ENCODE measurements at places on chromosomes 1 and 21.

- DNase-seq: no peak
Observed at GRCh38 chr1:44790968-44791801, 3.2 kb upstream of the BEST4 start.

- no peak for DNase-seq
Observed at GRCh38 chr1:165468726-165469249, 23.9 kb upstream of the RXRG start.

GRCh38 chr1:25577134-25577920 lies 33.9 kb downstream of the LDLRAP1 start:
- DNase-seq: no peak

- no peak for DNase-seq
Observed at GRCh38 chr1:25485536-25486411, 55.1 kb downstream of the MACO1 start.

- DNase-seq: no peak
Observed at GRCh38 chr1:169644297-169644696, 14.4 kb upstream of the SELP start.

DNA sequence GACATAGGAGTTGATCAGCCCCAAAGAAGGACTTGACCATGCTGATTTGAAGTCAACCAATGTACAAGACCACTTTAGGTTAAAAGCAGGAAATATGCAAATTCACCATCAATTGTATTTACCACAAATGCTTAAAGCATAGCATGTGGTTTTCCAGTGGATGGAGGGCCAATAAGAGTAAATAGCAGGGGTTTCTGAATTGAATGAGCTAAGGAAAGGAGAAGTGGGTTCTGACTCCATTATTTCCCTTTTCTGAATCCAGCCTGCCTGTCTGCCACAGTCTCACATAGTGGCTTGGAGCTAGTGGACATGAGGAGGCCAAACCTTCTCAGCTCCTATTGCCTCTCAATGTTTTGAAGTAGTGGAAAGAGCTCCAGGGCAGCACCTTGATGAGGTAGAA lies 7.2 kb upstream of the TNFSF18 start:
- DNase-seq: no peak

DNA sequence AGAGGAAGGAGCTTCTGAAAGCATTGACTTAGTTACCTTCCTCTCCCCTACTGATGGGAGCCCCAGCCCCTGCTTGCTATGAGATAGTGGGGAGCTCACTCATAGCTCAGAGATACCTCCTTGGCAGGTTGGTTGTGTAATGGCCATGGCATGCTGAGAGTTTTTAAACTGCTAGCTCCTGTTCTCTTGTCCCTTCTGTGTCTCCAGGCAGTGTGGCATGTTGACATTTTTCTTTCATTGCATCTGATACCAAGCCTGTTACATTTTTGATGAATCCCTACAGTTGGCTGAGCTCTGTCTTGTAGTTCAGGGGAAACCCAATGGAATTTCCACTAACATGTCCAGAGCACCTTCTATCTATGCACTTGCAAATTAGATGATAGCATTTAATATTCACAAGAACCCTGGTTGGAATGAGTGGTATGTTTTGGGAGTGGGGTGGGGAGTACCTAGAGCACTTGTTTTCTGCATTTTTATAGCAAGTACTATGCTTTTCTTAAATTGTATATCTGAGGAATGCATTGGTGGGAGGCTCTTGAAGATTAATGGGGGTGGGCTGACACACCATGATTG lies 39.1 kb upstream of the EFCAB14 start:
- DNase-seq: no peak

DNA sequence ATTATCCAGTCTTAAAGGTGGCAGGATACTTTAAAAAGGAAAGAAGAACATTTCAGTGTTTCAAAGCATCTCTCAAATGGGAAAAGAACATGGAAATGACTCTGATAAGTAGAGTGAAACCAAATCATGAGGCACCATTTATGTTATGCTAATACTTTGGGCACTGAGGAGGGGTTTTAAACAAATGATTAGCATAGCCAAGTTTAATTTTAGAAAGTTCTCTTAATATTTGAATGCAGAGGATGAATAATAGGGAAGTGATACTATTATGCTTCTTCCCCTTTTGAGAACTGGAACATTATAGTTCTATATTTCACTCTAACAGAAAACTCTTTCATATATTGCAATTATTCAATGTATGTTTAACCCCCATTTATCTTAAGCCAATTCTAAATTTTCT lies 1181.9 kb upstream of the PRMT6 start:
- DNase-seq: no peak

- DNase-seq: no peak
Observed at GRCh38 chr1:66444438-66445265, 89.3 kb upstream of the SGIP1 start.

GRCh38 chr1:211318576-211319280 lies 7.9 kb upstream of the TRAF5 start:
- DNase-seq: no peak

DNA sequence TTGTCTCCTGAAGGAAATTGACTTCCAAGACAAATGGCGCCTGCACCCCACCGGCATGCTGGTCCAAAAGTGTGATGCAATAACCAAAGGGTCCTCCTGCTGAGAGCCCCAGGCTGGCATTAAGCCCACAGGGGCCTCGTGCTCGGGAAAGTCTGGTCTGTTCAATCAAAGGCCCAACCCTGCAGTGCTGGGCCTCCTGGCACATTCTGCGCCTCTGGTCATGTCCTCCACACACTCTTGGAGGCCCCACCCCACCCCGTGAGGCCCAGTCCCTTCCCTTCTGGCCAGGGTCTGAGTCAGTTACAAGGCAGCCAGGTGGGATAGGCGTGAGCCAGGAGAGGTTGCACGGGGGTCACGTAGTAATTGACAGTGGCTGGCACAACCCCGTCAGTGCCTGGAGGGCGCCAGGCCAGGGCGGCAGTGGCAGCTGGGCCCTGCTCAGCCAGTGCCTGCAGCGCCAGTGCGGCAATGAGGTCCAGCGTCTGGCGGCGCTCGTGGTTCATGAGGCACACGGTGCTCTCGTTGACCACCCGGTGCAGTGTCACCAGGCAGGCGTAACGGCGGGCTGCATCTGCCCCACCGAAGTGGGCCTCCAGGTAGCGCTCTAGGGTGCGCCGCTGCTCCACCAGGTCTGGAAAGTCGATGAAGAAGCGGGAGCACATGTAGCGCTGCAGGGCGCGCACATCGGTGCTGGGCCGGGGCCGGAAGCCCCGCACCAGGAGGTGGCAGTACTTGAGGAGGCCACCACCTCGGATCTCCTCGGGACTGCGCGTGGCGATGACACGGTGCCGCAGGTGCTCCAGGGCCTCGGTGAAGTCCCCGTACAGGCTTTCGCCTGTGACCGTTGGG lies 6.8 kb downstream of the TENT5B start:
- no peak for DNase-seq

DNA sequence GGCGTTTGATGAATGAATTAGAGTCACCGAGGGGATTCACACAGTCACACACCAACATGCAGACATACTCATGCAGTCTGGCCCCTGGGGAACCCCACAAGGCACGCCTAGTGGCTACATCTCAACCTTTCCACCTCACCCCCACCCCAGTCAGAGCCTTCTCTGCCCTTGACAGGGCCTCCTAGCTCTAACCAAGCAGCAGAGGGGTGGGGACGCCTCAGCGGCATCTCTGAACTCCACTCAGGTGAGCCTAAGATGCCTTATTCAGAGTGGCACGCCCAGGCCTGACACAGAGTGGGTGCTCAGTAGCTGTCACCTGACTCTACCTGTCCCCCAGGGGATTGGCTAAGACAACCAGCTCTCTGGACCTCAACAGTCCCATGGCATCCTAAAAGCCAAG lies 3.7 kb upstream of the SDC3 start:
- DNase-seq: no peak

GRCh38 chr1:178407655-178408054 lies 89.1 kb downstream of the CLEC20A start:
- no peak for DNase-seq

DNA sequence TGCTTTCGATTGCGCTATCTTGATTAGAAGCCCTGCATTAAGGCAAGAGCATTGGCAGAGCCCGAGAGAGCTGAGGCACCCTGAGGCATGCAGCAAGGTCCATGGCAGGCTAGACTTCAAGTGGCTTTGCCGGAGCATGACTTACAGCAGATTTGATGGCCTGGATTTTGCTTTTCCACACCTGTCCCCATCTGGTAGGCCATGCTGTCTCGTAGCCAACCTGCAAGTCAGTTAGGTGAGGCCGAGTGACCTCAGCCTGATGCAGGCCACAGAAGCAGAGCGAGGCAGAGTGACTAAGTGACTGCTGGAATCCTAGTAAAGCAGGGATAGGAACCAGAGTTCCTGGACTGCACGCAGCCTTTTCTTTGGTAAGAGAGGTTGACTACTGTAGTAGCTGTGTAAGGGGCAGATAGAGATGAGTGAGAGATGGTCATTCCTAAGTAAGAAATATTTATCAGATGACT lies 148.9 kb downstream of the PBX1 start:
- peak; percentile 85 for DNase-seq

DNA sequence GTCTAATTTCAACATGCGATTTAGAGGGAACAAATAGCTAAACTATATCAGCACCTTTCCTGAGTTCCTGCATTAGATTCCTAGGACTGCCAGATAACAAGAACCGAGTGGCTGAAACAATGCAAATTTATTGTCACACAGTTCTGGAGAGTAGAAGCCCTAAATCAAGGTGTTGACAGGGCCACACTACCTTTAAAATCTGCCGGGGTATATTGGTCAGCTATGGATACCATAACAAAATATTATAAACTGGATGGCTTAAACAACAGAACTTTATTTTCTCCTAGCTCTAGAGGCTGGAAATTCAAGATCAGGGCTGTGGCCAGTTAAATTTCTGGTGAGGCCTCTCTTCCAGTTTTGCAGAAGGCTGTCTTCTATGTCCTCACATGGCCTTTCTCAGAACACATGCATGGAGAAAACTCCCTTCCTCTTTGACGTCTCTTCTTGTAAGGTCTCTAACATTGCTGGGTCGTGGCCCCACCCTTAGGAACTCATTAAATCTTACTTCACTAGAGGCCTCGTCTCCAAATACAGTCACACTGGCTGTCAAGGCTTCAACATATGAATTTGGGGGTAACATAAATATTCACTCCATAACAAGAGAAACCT lies 144.3 kb downstream of the FCRL5 start:
- DNase-seq: no peak

- DNase-seq: peak; percentile 80
Observed at GRCh38 chr1:211476200-211476849, 15.6 kb downstream of the RD3 start.

DNA sequence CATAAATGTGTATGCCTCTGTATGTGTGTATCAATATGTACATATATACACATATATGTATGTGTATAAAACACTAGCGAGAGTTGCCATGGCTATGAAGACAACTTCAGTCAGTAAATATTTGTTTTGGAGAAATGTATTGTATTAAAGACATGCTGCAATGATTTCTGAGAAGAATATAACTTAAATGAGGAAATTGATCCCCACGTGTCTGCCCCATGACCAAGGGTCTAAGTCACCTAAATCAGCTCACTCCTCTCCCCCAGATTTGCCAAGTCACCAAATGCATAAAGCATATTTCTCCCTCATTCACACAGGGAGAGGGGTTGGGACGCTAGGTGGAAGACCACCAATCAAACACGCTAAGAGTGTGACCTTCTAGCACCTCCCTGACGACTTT lies 58.3 kb upstream of the LYST start:
- no peak for DNase-seq

- DNase-seq: no peak
Observed at GRCh38 chr21:43721939-43722338, 3.0 kb downstream of the PDXK start.

GRCh38 chr1:176566004-176566975 lies 103.3 kb downstream of the PAPPA2 start:
- peak; percentile 6 for DNase-seq

GRCh38 chr1:221888218-221888617 lies 146.3 kb upstream of the DUSP10 start:
- DNase-seq: no peak

- DNase-seq: no peak
Observed at GRCh38 chr1:85494074-85494903, 29.3 kb upstream of the DDAH1 start.

GRCh38 chr1:118209648-118210047 lies 24.6 kb upstream of the SPAG17 start:
- DNase-seq: no peak

DNA sequence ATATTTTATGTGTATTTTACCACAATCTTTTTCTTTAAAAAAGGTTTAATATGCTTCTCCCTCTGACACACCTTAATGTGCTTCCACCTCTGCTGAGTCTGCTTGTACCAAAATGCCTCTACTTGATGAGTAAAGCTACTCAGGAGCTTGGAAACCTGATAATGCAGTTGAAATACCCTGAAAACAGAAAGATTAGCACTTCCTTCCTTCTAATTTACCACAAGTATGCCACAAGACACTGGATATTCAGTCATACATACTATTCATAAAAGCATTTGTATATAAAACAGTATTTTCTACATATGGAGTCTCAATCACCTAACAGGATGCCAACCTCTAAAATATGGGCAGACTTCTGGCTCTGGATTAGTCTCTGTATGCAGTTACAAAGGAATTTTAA lies 55.0 kb downstream of the SLC35D1 start:
- no peak for DNase-seq

GRCh38 chr1:109447524-109447923 lies 18.8 kb upstream of the SYPL2 start:
- DNase-seq: no peak

DNA sequence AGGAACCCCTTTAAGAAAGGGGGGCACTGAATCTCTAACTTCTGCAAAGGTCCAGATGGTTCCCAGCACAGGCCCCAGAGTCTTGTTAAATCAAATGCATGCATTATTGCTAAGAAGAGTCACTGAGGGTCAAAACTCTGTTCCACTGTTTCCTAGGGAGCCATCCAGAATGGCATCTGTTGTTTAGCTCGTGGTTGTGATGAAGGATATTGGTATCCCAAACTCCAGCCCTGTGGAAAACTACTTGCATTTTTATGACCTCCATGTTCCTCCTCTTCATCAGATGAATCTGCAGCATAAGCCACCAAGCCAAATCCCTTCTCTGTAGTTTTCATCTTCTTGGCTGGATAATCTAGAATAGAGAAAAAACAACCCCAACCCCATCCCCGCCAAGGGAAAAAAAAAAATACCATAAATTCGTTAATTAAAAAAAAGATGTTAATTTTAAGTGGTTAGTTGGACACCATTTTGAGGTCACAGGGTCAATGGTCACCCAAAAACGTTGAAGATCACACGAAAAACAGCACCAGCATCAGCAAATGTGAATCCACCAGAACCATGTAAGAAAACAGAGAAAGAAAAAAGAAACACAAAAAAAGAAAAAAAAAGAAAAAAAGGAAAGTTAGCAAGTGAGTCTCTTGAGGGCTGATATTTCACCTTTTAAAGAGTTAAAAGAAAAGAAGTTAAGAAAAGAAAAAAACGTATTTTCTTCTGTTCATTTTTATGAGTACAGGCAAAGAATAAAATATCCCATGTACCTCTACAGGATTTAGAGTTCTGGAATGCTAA lies 3.0 kb upstream of the RIT1 start:
- DNase-seq: no peak

- no peak for DNase-seq
Observed at GRCh38 chr21:32519945-32520874, 65.1 kb downstream of the TCP10L start.
